Stimulated activated CD4-positive, alpha-beta T cell treated with anti-CD3 and anti-CD28 coated beads, Interleukin-12 subunit alpha, Interleukin-12 subunit beta, amount 100 ng/mL, for 48 hours (primary cell): ENCODE measurements at places on chromosomes 1 and 21.

DNA sequence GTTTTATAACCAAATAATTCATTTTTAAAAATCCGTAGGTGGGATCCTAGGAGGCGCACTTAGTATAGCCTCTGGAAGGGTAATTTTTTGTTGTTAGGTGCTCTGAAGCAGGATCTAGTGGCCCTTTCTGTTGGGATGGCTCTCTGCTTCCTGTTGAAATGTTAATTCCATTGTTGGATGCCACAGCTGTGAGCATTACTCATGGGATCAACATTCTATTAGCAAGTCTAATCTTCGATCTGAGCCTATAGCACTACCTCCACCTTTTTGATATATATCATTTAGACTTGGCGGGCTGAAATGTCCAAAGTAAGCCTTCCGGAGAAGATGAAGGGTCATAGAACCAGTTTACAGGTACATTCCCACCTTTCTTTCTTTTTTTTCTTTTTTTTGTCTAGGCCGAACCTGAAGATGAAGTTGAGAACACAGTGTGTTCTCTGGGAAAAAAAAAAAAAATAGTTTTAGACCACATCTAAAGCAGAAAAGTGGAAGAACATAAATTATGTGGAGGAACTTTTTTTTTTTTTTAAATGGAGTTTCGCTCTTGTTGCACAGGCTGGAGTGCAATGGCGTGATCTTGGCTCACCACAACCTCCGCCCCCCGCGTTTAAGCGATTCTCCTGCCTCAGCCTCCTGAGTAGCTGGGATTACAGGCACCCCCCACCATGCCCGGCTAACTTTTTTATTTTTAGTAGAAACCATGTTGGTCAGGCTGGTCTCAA lies 1.4 kb downstream of the CXADR start:
- DNase-seq = no peak

DNA sequence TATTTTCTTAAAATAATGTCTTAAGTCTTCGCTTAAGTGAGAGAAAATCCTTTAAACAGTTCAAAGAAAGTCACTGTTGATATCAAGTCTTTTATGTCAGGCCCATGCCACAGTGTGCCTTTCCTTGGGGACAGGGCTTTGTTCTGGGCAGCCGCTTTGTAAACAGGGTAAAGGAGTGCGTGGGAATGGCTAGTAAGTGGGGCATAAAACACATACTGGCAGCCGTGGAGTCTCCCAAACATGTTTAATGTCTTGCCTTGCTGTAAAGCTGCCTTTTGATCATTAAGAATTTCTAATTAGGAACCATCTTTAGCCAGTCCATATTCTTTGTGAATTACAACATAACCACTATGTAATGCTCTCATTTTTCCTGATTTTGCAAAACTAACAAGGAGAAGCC lies 99.7 kb downstream of the PHTF1 start:
- no peak for DNase-seq

GRCh38 chr1:46396441-46397398 lies 2.6 kb downstream of the FAAH start:
- no peak for DNase-seq

DNA sequence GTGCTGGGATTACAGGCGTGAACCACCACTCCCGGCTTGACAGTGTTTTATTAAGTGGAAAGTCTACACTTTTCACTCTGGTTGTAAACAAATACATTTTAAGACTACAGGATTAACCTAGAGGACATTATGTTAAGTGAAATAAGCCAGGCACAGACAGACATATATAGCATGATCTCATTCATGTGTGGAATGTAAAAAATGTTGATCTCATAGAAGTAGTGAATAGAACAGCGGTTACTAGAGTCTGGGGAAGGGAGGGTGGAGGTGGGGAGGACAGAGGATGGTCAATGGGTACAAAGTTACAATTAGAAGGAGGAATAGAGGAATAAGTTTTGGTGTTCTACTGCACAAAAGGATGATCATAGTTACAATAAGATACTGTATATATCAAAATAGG lies 16.9 kb downstream of the CTH start:
- DNase-seq = no peak

DNA sequence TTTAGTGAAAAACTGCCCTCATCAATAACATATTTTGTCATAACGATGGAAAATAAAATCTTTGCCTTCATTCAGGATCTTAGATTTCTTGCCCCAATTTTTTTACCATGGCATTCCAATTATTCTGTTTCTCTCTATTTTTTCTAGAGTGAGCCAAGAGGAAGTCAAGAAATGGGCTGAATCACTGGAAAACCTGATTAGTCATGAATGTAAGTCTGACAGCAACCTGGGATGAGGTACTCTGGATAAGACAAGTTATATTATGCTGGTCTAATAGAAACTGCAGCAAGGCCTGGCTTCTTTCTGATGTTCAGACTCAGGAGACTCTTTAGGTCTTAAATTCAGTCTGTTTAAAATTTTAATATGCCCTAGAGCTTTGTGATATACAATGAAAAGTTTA lies 3.5 kb downstream of the RGS4 start:
- DNase-seq = no peak

GRCh38 chr1:232014941-232015340 lies 388.4 kb downstream of the DISC1 start:
- no peak for DNase-seq

GRCh38 chr1:231642618-231643017 lies 16.0 kb downstream of the DISC1 start:
- no peak for DNase-seq
